ENCODE measurements at places on chromosomes 6 and 20.

- no peak for DNase-seq
Measured at GRCh38 chr6:158662954-158663624, 13.2 kb downstream of the SYTL3 start.

DNA sequence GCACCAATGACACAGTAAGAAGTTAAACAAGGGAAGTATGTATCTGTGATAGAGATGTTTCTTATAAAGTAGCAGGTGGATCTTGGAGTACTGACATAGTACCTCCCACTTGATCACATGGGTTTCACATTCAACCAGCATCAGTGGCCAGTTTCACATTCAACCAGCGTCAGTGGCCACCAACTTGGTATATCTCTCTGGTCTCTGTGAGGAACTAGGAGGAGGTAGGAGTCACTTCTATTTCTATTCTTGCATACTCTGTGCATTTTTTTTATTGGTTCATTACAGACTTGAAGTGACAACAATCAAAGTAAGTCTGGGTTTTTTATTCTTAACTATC is 200.3 kb upstream of the SIM1 start:
- no peak for DNase-seq

DNA sequence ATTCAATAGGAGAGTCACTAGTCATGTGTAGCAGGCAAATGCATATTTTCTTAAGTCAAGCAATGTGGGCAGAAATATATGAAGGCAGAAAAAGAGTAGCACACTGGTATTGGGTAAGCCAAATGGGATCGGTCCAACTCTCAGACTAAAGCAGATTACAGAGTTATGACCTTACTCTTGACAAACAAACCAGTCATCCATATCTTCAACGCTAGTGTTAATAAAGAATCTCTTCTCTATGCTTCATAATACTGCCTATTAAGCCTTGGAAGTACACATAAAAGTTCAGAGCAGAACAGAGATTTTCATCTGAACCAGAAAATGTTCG is 320.2 kb upstream of the JARID2 start:
- no peak for DNase-seq

DNA sequence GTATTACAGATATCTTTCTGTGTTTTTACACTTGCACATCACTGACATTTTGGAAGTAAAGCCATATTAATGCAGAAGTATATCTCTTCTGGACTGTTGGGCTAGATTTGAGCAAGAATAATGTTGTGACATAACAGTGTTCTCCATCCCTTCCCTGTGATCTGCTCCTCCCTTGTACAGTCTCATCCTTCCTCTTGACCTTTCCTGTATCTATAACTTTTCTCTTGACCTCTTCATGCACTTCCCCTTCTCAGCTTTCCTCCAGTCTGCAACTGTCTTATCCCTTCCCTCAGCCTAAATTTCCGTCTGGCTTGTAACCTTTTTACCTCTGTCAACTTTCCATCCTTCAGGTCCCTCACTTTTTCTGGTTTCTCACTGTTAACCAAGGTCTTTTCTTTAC is 29.8 kb downstream of the NCOA3 start:
- no peak for DNase-seq

GRCh38 chr6:11536795-11537194 is 754 bp upstream of the TMEM170B start:
- DNase-seq = no peak

- DNase-seq = peak; percentile 87
Measured at GRCh38 chr6:142944124-142945048, 590 bp downstream of the HIVEP2 start.

GRCh38 chr6:154514481-154514880 is 4.0 kb upstream of the CNKSR3 start:
- DNase-seq = no peak

- DNase-seq = no peak
Measured at GRCh38 chr6:156701966-156702365, 75.2 kb upstream of the ARID1B start.

DNA sequence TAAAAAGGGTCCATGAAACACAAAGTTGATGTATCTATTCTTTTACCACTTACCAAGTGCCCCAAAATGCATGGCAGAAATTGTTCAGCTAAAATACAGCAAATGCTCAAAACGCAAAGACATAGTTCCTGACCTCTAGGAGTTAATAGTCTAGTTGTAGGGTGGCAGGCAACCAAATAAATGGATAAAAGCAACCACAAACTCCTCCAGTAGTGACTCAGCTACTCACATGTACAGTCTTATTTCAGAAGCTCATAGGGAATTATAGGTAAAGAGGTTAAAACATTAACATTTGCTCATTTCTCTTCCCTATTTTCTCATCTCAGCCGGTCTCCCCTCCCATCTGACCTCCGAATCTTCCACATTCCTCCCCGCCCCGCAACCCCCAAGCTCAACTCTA is 143.9 kb upstream of the INSM1 start:
- DNase-seq = no peak

DNA sequence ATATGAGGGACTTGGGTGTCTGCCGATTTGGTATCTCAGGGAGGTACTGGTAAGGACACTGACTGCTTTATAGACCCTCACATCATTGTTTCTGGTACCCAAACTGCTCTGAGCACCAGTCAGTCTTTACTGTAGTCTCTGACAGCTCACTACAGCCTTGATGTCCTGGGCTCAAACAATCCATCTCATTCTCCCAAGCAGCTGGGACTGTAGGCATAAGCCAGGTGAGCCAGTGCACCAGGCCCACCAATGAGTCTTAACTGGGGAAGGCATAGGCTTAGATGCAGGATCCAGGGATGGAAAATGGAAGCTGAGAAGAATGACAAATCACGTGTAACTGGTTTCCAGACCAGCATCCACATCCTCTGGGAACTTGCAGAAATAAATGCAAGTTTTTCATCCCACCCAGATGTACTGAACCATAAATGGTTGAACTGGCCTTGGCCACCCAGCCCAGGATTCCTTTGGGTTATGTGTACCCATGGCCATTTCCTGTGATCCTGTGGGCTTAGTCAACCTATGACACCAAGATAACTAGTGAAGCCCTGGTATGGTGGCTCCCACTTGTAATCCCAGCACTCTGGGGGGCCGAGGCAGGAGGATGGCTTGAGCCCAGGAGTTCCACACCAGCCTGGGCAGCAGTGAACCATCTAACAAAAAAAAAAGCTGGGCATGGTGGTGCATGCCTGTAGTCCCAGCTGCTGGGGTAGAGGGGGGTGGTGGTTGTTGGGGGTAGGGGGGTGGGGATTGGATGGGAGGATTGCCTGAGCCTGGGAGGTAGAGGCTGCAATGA is 5.8 kb downstream of the TUBB start:
- no peak for DNase-seq

- DNase-seq = no peak
Measured at GRCh38 chr6:113654396-113654795, 202.7 kb upstream of the MARCKS start.

GRCh38 chr20:60261333-60261732 is 303.1 kb downstream of the CDH26 start:
- no peak for DNase-seq

DNA sequence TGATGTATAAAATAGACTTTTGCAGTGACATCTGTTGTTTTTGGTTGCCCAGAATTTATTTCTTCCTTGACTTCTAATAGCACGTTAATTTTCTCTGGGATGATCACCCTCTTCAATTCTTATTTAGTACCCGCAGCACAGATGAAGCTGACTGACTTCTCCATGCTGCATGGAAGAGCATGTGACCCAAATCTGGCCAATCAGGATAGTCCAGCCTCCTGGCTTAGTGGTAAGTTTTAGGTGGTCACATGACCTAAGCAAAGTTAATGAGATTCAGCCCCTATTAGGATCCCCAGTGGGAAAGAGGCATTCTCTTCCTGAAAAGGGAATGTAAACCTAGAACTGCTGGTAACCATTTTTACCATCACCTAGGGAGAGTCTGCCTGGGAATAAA is 13.8 kb upstream of the SIRT5 start:
- DNase-seq = no peak

- DNase-seq = no peak
Measured at GRCh38 chr6:170449835-170450753, 103.0 kb downstream of the PSMB1 start.

- no peak for DNase-seq
Measured at GRCh38 chr20:45355209-45356084, 7.2 kb upstream of the SDC4 start.

DNA sequence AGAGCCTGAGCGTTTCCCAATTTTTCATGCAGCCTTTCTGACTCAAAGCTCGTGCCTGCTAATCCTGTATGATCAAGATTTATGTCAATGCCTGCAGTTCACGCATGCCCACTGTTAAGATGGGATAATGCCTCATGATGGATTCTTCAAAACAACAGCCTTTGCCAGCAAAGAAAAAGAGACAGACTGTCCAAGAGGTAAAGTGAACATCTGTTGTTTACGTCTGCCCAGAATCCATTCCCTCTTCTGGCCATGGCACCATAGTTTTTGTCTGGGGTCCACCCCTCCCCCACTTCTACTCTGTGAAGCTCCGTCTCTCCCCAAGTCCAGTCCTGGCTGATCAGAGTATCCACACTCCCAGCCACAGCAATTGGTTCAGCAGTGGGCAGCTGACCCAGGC is 91.9 kb upstream of the EYA2 start:
- DNase-seq = no peak

- DNase-seq = no peak
Measured at GRCh38 chr6:10576226-10576625, 55.1 kb downstream of the GCNT2 start.

- peak; percentile 9 for DNase-seq
Measured at GRCh38 chr6:14046476-14047068, 71.0 kb upstream of the CD83 start.

- DNase-seq = no peak
Measured at GRCh38 chr6:35177157-35177556, 36.0 kb upstream of the TCP11 start.

DNA sequence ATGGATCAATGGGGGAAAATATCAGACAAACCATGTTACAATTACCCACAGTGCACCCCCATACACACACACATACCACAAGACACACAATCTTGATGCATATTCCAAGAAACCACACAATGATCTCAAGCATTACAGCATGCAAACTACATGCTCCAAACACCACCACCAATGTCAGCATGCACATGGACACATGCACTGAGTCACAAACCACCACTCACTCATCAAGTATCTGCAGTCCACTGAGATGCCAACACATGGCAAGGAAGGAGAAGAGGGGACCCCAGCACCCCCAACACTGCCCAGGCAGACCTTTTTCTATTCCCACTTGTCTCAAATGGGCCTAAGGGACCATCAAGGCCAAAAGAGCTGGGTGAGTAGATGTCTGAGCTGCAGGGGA is 91.6 kb downstream of the PREX1 start:
- no peak for DNase-seq

DNA sequence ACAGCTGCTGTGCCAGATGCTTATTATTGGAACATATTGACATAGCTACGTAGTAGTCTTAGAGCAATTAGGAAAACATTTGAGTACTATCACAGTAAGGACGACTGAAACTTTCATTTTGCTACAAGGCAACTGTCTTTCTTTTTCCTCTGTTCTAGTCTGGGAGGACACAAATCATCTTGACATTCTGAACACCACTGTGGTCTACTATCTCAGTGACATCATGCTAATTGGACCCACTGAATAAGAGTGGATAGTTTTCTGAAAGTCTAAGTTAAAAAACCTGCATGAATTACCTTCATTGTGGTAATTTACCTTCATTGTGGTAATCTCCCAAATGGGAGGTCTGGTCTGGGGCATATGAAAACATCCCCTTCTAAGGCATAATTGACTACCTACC is 163.3 kb upstream of the MOCS1 start:
- no peak for DNase-seq

- no peak for DNase-seq
Measured at GRCh38 chr6:119224095-119224701, 125.4 kb downstream of the MAN1A1 start.

- no peak for DNase-seq
Measured at GRCh38 chr6:23339268-23339667, 769.9 kb downstream of the HDGFL1 start.

- DNase-seq = no peak
Measured at GRCh38 chr6:3349388-3350251, 90.9 kb downstream of the PSMG4 start.

- no peak for DNase-seq
Measured at GRCh38 chr6:148720406-148720805, 26.4 kb upstream of the UST start.

DNA sequence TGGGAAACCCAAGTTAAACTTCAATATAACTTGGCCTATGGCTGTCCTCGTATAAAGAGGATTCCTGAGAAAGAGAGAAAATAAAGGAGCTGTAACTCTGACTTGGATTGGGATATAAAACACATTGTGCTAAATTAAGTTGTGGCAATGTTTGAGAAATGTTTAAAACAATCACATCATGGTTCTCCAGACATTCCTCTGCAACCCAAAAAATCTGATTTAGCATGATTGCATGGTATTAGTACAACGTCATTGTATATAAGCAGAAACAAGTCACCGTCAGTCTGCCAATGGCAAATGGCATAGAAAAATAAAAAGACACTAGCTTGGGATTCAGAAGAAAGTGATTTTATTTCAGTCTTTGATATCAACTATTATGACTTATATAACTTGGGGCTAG is 140.2 kb upstream of the FAM83B start:
- DNase-seq = no peak

DNA sequence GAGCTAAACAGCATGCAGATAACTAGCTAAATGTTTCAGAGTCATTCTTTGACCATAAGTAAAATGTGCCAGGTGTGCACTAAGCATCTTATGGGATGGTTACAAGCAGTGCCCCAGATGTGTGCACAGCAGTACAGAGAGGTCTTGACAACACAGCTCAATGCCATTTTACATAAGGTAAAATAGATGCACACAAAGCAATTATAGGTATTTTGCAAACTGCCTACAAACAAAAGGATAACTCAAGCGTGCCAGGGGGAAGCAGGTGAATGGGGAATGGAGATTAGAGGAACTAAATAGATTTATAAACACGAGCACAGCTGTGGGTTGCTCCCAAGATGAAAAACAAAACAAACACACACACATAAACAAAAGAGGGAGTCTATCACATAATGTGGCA is 64.8 kb downstream of the SLC2A10 start:
- no peak for DNase-seq

Measured in activated naive CD4-positive, alpha-beta T cell (primary cell).